ENCODE measurements at places on chromosomes 2 and 18. TPM values are rescaled to one million over a fixed set of nuclear protein-coding genes. Genes with fewer than 3 reads are reported as not detected.

The ZNF804A gene
- total RNA-seq = not detected

The NCKAP5 gene
- total RNA-seq = not detected

DNA sequence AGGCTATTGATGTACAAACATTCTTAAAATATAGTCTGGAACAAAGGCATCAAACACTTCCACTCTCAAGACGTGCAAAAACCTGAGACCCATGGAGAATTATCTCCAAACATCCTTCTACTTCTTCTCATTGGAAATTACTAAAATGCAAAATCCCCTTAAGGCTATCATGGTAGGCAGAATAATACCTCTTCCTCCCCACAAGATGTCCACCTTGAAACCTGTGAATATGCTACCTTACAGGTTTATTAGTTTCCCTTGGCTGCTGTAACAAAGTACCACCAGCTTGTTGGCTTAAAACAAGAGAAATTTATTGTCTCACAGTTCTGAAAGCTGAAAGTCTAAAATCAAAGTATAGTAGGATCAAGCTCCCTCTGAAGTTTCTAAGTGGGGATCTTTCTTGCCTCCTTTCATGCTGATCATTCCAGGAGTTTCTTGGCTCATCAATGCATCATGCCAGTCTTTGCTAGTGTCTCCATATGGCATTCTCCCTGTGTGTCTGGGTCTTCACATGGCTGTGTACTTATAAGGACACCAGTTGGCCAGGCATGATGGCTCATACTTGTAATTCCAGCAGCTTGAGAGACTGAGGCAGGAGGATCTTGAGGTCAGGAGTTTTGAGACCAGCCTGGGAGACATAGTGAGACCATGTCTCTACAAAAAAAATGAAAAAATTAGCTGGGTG lies 163.7 kb upstream of the NCK2 start:
- no peak for DNase-seq

The NOL4 gene
- not detected for total RNA-seq

The PIGN gene
- total RNA-seq = 14.6 TPM

The FEV gene
- total RNA-seq = not detected

DNA sequence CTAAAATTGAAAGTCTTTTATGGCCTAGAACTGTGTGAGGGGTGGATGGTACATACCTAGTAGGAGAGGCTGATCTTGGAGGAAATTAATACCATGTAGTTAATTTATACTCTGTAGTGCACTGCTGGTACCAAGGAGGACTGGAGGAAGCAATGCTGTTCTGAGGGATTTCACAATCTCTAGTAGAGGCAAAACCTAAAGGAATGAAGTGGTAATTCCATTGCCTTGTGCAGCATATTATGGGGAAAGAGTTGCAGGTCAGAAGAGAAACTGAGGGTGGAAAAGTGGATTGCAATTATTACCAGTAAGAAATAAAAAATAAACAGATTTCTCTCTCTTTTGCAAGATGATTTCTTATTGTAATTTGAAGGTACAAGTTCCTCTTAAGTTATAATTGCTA lies 2.2 kb downstream of the ABI2 start:
- DNase-seq = no peak

- no peak for DNase-seq
Measured at GRCh38 chr2:140351692-140352091, 1571.5 kb upstream of the NXPH2 start.

DNA sequence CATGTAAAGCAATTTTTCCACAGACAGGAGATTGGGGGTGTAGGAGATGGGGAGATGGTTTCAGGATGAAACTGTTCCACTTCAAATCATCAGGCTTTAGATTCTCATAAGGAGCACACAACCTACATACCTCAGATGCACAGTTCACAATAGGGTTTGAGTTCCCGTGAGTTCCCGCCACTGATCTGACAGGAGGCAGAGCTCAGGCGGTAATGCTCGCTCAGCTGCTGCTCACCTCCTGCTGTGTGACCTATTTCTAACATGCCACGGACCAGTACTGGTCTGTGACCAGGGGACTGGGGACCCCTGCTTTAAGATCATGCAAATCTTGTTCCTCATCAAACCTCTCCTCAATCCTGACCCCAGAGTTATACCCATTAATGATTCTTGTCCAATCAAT lies 70.1 kb downstream of the RPE start:
- DNase-seq = no peak

- DNase-seq = no peak
Measured at GRCh38 chr2:186496401-186496800, 10.3 kb downstream of the ZC3H15 start.

GRCh38 chr2:19577723-19578122 lies 219.3 kb upstream of the OSR1 start:
- DNase-seq = peak; percentile 74

DNA sequence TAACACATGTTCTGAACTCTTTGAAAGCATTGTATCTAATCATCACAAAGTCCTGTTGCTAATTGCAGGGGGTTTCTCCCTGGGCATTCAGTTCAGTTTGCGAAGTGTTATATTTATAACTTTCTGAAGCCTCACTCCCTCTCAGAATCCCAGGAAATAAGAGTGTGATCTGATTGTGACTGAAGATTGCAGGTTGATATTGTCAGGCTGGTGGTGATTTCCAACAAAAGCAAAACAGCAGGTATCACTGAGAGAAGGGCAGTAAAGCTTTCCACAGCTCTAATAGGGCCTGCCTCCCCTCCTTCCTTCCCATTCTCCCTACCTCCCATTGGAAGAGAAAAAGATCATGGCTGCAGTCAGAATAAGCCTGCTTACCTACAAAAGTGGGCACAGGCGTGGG lies 466.7 kb upstream of the FSHR start:
- DNase-seq = no peak

The RGPD4 gene
- total RNA-seq = not detected

The IL1A gene
- total RNA-seq = 0.55 TPM

The GPD2 gene
- total RNA-seq = 67.8 TPM

DNA sequence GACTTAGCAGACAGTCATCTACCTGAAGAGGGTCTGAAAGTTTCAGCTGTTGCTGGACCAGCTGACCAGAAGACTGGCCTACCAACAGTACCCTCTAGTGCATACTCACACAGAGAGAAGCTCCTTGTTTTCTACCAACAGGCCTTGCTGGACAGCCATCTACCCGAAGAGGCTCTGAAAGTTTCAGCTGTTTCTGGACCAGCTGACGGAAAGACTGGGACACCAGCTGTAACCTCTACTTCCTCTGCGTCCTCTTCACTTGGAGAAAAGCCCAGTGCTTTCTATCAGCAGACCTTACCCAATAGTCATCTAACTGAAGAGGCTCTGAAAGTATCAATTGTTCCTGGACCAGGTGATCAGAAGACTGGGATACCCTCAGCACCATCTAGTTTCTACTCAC lies 63.2 kb downstream of the ALMS1 start:
- no peak for DNase-seq

DNA sequence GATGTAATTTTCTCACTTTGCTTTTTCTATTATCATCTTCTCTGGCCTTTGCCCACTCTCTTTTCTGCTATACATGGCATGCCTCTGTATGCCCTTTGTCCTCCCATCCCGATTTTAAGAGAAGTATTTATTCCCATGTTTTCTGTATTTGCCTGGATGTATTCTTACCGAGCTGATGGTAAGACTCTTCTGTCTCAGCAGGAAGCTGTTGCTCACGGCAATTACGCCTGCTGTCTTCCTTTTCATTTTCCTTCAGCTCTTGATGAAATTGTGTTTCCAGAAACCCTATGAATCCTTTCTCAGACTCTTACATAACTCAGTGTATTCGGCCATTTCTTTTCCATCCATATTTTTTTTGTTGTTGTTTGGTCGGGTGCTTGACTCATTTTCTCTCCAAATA lies 121.6 kb downstream of the SP3 start:
- no peak for DNase-seq

GRCh38 chr2:71922499-71923142 lies 225.0 kb downstream of the CYP26B1 start:
- DNase-seq = no peak

GRCh38 chr2:170180031-170180566 lies 2.2 kb downstream of the MYO3B start:
- DNase-seq = peak; percentile 60

The ACP1 gene
- 115 TPM for total RNA-seq

DNA sequence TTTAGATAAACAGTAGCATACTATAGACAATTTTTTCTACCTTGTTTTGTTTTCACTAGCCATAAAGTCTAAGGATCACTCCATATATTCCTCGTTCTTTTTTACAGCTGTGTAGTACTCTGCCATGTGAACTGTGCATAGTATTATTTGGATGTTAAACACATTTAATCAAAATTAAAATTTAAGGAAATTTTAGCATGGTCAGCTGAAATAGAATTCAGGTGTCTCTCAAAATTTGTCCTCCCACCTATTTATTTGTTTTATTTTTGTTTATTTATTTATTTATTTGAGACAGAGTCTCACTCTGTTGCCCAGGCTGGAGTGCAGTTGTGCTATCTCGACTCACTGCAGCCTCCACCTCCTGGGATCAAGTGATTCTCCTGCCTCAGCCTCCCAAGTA lies 46.4 kb upstream of the AAK1 start:
- DNase-seq = no peak

- no peak for DNase-seq
Measured at GRCh38 chr2:25234738-25235137, 66.4 kb upstream of the POMC start.

- DNase-seq = no peak
Measured at GRCh38 chr2:83017366-83018090, 1441.6 kb downstream of the SUCLG1 start.

GRCh38 chr2:106831241-106831640 lies 54.7 kb downstream of the ST6GAL2 start:
- DNase-seq = no peak

The DYNAP gene
- total RNA-seq = not detected

The TNFAIP6 gene
- total RNA-seq = not detected

DNA sequence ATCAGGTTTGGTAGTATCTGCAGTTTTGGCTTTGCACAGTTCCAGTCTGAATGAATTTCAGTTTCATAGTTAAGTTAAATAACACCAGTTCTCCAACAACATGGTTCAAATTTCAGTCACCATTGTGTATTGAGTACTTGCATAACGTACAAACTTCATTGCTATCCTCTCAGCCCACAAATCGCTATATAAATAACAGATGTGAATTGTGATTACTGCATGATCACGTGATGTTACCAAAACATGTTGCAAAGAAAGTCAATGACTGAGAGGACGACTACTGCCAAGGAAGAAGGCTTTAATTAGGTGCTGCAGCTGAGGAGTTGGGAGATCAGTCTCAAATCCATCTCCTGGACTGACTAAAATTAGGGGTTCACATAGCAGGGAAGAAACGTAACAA lies 48.2 kb downstream of the COL4A4 start:
- DNase-seq = no peak

DNA sequence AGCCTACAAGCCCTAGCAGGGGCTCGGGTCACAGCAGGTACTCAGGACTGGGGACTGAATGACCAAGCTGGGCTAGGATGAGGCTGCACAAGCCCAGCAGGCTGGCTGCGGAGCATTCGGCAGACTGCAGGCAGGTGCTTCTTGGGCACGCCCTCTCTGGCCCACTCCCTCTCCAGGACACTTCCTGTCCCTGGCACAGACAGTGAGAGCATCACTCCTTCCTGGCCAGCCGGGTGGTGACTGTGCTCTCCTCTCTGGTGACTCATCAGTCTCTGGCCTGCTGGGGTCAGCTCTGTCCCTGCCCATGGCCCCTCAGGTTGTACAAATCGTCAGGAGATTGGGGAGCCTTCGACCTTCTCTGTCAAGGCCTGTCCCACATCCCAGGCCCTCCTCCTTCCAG lies 22.5 kb downstream of the C1QL2 start:
- no peak for DNase-seq

- no peak for DNase-seq
Measured at GRCh38 chr2:200471928-200472645, 37.8 kb downstream of the KCTD18 start.

DNA sequence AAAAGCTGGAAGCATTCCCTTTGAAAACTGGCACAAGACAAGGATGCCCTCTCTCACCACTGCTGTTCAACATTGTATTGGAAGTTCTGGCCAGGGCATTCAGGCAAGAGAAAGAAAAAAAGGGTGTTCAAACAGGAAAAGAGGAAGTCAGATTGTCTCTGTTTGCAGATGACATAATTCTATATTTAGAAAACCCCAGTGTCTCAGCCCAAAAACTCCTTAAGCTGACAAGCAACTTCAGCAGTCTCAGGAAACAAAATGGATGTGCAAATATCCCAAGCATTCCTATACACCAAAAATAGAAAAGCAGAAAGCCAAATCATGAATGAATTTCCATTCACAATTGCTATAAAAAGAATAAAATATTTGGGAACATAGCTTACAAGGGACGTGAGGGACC lies 11.1 kb downstream of the SLC8A1 start:
- no peak for DNase-seq

The FAM110C gene
- total RNA-seq = 21.1 TPM

The ARHGEF4 gene
- 16.1 TPM for total RNA-seq

- no peak for DNase-seq
Measured at GRCh38 chr2:126877861-126878565, 20.7 kb upstream of the TEX51 start.

DNA sequence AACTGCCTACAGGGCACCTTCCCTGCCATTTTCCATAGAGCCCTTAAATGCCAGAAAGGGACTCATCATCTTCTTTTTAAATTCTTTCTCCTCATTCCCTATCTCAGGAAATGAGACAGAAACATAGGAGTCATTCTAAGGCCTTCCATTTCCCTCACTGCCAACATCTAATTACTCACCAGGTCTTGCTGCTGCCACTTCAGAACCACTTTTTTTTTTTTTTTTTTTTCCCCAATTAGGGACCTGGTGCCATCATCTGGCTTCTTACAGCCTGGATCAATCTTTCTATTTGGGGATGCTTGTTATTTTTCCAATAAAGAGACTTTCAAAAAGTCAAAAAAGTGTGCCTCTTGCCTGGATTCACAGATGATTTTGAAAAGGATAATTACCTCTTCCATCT lies 373.4 kb downstream of the LPIN1 start:
- no peak for DNase-seq

GRCh38 chr2:169571571-169571970 lies 2.1 kb downstream of the FASTKD1 start:
- no peak for DNase-seq

The LONRF2 gene
- not detected for total RNA-seq

DNA sequence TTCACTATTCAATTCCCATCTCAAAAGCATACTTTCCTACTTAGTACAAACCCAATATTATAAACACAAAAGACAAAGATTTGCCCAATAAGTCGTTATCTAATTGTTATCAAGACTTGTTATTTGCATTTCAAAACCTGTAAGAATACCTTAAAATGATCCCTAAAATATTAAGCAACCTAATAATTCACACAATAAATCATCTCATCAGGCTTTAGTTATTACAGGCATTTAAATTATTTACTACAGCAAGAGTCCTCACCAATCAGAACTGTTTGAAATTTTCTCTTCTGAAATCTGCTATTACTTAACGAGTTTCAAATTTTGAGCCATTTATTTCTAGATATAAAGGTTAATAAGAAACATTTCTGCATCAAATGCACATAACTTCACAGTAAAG lies 1.6 kb downstream of the CCDC88A start:
- DNase-seq = no peak

DNA sequence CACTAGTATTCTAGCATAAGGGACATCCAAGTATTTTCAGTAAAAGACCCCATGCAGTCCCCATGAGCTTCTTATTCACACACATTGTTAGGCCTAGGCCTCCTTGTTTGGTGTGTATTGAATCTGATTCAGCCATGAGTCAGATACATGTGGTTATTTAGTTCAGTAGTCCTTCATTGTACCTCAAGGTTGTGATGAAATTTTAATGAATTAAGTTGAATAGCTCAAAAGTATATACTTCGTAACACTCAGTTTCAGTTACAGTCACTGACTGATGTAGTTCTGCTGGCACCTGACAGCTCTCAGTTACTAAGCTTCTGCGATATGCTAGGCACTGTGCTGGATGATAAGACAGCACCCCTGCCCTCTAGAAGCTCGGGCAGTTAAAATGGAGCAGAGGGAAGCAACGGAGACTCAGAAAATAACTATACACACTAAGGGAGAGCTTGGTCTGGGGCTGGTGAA lies 86.4 kb downstream of the XRCC5 start:
- no peak for DNase-seq

The HRH4 gene
- total RNA-seq = 0.18 TPM
